NCI-H2081 (cell line): ENCODE measurements at places on chromosomes 2 and 18.
A peak's percentile ranks its signal among the peaks of the same experiment; 100 is the strongest.

DNA sequence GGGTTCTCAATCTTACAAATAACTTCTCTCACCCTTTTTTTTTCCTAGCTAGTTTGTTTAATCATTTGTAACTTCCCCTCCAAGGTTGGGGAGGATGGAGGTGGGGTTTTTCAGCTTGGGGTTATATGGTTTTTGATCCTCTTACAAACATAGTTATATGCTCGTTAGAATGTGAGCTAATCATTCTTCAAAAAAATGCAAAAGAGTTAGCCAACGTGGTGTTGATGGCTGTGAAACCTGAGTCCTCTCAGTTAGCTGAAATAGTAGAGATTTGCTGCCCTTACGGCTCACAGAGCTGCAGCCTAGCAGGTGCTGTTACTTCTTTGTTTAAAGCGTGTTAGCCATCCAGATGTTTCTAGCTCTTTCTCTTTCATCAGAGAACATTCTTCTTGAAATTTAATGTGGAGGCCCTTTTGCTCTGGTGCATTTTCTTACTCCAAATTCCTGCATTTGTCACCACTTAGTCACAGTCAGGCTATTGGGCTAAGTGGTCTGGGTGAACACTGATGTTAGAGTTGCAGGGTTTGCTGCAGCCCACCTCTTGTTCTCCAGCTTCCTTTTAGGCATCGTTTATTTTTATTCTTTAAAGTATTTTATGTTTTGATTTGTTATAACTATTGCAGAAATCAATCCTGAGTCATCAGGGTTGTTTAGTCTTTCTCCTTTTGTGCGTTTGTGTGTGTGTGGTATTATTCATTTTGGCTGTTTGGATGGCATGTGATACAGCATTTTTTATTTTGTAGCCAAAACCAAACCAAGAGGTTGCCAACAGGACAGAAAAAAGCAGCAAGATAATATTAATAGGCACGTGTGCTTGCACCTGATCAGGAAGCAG, 41.1 kb downstream of the LIMS1 start:
- no peak for DNase-seq

- DNase-seq, result no peak
Measured at GRCh38 chr2:118523761-118524160, 323.7 kb downstream of the EN1 start.

- no peak for DNase-seq
Measured at GRCh38 chr18:76538846-76539245, 43.8 kb upstream of the ZNF516 start.

GRCh38 chr18:26051843-26052242, 38.6 kb downstream of the SS18 start:
- DNase-seq, result no peak

DNA sequence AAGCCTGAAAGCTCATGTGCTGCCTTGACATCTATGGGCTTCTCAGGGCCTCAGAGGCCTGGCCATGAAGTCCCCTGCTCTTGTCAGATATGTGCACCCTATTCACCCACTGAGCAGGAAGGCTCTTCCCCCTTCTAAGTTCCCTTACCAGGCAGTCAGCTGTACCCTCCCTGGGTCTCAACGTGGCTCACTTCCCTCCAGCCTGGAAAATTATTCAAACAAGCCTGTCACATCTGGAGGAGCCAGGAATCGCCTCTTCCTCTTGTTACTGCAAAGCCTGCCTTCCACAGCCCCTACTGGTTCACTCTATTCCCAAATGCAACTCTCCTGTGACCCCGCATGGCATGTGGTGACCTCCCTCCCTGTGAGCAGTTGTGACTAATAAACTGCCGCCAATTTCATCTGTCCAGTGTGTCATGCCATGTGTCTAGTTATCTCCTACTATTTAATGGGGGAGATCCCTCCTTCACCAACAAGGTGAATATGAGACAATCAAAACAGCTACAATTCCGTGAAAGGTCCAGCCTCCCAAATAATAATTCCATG, 8.4 kb upstream of the SERPINB8 start:
- DNase-seq, result no peak

DNA sequence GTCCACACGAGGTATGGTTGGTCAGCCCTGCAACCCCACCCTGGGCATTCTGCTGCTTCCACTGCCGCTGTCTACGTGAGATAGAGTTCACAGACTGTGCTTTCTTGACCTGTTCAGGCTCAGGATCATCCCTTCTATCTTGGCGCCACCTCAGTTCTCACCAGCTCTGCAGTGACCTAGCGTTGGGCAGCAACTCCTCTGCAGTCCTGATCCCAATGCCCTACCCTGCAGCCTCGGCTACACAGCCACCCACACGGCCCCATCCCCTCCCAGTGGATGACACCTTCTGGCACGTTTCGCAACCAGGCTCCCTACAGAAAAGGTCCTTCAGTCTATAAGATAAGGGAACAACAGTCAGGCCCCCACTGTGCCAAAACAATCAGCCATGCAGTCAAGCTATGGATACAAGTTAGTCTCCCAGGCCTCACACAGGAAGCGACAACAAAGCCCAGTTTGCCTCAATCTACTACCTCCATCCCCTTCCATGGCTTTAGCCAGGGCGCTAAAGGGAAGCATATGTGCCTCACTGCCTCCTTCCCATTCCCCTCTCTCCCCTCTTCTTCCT, 317.9 kb upstream of the PKDCC start:
- no peak for DNase-seq

- DNase-seq, result no peak
Measured at GRCh38 chr2:230473378-230473777, 57.4 kb downstream of the SP100 start.

- no peak for DNase-seq
Measured at GRCh38 chr2:158529379-158530259, 72.9 kb downstream of the PKP4 start.

DNA sequence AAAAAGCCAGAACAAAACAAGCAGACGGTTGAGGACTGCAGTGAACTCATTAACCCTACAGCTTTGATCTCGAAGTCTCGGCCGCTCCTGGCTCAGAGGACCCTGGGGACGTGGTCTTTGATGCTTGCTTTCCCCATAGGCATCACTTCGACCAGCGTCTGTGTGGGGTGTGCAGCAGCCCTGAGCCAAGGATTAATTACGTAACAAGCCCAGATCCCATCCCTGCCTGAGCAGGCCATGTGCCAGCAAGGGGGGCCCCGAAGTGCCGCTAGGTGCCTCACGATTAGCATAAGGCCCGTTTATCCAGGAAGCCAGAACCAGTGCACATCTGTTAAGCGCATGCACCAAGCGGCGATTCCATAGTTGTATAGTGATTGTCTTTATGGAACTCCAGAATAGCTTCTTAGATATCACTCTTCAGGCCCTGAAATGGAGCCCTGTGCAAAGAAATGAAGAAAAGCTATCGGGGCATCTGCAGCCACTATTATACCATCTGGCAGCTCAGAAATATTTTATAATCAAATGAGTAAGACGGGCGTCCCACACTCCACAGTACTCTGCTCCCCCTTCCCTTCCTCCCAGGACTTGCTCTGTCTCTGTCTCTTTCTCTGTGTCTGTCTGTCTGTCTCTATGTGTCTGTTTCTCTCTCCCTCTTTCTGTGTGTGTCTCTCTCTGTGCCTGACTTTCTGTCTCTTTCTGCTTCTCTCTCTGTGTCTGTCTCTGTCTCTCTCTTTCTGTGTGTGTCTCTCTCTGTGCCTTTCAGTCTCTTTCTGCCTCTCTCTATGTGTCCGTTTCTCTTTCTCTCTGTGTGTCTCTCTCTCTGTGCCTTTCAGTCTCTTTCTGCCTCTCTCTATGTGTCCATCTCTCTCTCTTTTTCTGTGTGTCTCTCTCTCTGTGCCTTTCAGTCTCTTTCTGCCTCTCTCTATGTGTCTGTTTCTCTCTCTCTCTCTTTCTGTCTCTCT, 41.7 kb downstream of the HPCAL1 start:
- no peak for DNase-seq

DNA sequence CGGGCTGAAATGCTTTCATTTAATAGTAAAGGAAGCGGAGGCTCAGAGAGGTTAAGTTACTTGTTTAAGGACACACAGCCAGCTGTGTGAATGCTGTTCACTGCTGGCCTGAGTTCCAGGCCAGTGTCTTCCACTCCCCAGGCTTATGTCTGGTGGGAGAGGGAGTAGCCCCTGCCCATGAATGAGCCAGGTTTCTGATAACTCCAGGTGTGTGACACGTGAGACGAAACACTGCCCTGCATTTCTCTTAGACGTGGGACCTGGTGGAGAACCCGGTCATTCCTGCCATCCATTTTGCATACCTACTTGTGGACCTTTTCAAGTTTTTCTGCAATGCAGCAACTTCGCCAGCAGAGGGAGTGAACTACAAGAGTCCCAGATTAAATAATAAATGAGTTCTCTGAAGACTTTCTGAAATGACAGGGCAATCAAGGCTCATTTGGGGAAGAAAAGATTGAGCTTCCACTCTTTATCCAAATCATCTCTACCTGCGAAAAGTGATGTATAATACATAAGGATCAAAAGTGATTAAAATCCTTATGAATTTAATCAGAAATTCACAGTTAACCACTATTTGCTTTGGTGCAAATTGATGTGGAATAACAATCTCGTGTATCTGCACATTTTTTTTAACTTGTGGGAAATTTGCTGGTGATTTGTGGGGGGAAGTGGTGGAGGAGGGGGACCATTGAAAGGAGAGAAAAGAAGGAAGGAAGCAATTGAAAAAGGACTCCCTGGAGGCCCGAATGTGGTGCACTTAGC, 79.4 kb upstream of the ASB18 start:
- peak; percentile 26 for DNase-seq

DNA sequence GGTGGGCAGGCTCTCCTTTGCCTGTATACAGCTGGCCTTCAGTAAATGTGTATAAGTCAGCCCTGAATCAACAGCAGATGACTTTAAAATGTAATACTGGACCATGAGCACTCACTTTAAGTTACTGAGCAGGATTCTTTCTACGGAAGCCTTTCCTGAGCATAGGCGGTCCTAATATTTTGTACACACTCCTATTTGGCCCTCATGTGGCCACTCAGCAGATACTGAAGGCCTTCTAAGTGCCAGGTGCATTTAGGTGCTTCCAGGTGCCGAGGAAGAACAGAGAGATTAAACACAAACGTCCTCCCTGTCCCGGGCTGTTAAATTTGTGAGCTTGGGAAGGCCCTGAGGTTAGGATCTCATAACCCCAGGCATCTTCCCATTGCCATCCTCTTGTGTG, 27.0 kb downstream of the UXS1 start:
- no peak for DNase-seq

- peak; percentile 97 for DNase-seq
Measured at GRCh38 chr2:25376750-25377621, 35.3 kb upstream of the DNMT3A start.

- DNase-seq, result no peak
Measured at GRCh38 chr2:178928077-178928476, 120.9 kb upstream of the TTN start.

DNA sequence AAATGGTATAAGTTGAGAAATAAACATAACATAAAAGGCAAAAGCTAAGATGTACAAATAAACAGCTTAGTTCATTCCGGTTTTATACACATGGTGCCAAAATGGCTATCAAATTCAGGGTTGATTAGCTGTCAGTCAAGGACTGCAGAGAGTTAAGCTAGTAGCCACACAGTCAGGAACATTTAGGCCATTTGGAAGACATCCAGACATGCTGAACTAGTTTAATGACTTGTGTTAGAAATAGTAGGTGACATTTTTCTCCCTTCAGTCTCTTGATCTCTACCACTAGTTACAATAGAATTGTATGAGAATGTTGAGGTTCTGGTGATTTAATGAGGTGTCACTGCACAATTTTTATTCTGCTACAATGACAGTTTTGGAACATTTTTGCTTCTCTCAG, 394.4 kb upstream of the SPHKAP start:
- no peak for DNase-seq

GRCh38 chr18:76374330-76375281, 120.4 kb downstream of the ZNF516 start:
- no peak for DNase-seq

DNA sequence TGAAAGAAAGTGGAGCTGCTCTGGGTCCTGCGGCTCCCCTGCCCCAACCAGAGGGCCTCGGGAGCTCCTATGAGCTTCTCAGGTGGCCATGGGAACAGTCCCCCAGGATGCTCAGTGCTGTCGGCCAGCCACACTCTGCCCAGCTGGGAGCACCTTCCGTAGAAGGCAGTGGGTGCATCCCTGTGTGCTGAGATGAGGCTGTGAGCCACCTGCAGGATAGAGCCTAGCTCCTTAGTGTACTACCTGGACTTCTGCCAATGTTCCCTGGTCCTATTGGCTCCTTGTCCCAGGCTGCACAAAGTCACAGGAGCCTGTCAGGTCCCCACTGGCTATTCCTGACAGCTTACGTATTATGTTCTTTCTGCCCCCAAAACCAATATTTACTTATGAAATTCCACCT, 16.1 kb downstream of the PRELID3A start:
- peak; percentile 45 for DNase-seq

DNA sequence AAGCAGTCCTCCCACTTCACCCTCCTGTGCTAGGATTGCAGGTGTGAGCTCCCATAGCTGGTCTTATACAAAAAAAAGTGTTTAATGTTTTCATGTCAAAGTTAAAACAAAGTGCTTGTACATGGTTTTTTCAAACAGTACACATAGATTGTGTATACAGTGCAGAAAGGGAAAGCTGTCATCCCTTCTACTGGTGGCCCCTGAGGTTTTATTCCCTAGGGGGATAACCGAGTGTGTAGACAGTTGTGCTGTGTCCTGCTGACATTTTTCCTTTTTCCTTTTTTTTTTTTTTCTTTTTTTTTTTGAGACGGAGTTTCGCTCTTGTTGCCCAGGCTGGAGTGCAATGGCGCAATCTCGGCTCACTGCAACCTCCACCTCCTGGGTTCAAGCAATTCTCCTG, 10.8 kb downstream of the TUBB6 start:
- no peak for DNase-seq

DNA sequence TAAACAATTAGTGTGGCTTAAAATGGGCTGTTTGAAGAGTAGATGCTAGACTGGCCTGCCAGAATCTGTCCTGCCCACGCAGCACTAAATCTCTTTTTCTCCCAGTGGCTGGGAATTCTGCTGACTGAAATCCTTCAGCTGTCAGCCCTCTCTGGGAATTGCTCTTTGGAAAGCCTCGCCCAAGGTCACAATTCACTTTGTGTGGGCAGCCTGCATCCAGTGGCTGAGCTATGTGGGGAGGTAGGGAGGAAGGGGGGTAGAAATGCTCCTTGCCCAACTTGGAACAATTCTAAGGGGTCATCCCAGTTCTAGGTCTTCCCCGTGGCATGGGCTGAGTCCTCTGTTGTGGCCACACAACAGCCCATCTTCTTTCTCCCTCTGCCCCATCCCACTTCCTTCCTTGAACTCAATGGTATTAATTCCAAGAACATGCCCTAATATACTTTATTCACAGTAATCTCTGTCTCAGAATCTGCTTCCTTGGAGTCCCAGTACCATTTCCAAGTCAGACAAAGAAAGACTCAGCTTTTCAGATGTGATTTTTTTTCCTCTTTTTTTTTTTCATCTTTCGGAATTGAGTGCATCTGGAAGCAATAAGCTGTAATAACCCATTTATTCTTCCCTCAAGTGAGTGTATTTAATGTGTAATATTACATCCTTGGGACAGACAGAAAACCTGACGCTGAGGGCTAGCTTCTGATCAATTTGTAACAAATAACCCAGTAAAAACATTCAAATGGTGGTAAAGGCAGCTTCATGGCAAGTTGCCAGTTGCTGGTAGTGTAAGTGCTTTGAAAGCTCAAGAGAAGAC, 189.4 kb downstream of the GPD2 start:
- no peak for DNase-seq
